ENCODE measurements at places on chromosomes 6 and 20.

DNA sequence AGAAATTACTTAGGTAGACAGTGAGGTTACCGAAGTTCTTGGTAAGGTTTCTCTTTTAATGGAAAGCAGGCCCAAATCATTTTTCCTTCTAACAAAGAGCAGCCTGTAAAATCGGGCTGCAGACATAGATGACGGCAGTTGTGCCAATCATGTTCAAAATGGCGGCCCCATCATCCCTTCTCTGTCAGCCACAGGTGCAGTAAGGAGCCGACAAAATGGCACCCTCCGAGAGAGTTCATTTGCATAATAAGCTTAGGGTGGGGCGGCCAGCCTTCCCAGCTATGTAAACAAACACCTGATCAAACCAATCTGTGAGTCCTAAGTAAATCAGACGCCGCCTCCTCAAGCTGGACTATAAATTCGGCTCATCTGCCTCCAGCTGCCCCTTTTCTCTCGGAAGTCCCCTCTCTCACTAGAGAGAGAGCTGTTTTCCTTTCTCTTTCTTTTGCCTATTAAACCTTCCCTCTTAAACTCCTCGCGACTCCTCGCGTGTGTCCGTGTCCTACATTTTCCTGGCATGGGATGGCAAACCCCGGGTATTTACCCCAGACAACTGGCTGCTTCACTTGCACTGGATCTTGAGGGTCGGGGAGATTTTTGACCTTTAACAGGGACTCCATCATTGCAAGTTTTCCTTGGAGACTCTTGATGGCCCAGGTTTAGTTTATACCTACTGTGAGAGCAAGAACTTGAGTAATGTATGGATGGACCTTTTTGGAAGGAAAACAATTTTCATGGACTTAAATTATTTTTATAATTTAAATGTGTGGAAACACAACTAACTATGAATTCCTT, 8.9 kb upstream of the DDR1 start:
- DNase-seq, result no peak

DNA sequence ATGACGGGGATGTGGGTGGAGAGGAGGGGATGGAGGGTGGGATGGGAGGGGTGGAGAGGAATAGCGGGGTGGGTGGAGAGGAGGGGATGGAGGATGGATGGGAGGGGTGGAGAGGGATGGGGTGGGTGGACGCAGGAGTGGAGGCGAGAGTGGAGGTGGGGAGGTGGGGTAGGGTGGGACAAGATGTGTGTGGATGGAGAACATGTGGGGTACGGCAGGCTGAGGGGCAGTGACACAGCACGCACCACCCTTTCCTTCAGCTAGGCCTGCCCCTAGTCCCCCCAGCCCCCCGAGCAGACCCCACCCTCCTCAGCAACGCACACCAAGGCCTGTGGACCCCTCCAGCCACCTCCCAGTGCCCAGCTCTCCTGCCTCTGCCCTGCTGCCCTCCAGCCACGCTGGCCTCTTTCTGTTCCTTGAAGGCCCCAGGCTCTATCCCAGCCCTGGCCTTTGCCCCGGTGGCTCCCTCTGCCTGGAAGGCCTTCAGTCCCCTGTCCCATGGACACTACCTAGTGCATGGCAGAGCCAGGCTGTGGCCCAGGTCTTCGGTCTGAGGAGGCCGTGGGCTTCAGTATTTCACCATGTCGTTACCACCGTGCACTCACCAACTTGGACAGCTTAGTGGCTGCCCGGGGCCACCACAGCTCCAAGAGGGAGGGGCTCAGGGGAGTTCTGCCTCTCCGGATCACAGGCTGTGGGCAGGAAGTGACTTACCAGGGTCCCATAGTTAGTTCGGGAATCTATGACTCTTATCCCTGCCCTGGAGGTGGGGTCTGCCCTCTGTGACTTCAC, 78.4 kb upstream of the PMEPA1 start:
- DNase-seq, result no peak

GRCh38 chr6:107695061-107695720, 128.9 kb downstream of the SCML4 start:
- peak; percentile 70 for DNase-seq

GRCh38 chr6:67689329-67689728, 945.8 kb upstream of the ADGRB3 start:
- DNase-seq, result no peak

DNA sequence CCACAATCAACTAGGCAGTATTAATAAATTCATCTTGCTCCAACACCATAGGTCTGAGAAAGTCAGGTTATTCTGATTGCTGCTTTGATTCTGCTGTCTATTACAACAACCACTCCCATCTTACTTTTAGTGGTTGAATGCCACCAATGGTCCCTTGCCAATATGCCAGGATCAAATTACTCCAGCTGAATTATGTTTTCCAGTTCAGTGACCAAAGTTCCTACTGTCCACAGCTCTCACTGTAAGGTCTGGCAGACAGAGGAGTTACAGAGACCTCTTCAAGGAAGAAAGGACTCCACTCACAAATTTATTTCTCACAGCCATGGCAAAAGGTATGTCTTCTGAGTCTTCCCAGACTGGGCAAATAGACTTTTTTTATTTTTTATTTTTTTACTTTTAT, 557.0 kb downstream of the HAO1 start:
- DNase-seq, result no peak

GRCh38 chr6:78810146-78810545, 57.2 kb upstream of the IRAK1BP1 start:
- peak; percentile 32 for DNase-seq

DNA sequence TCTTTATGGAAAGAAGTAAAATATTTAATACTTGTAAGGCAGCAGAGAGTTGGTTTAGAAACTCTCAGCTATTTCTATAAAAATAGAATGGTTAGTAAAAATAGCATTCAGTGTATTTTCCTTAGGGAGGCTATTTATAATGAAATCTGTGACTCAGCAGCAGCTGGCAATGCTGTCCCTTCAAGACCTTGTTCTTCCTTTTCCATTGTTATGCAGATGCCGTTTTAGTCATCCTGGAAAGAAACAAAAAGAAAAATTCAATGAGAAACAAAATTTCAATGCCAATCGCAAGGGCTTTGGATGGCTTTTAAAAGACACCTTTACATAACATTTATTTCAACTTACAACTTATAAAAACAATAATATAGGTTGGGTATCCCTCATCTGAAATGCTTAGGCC, 17.5 kb downstream of the MPC1 start:
- DNase-seq, result no peak

DNA sequence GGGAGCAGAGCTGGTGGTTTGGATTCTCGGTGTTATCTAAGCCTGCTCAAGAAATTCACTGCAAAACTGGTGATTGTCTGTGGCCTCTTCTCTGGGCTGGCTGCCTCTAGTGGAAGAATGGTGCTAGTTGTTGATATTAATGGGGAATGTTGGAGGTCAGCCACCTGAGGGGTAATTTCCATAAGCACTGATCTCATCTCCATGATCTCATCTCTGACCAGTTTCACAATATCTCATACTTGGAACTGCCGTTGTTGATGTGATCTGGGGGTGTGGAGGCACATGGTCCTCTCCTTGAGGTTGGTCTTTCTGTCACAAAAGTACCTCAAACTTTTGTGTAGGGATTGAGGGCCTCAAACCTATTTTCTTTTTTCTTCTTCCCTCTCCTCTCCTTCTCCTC, 102.6 kb downstream of the CD109 start:
- DNase-seq, result peak; percentile 98

DNA sequence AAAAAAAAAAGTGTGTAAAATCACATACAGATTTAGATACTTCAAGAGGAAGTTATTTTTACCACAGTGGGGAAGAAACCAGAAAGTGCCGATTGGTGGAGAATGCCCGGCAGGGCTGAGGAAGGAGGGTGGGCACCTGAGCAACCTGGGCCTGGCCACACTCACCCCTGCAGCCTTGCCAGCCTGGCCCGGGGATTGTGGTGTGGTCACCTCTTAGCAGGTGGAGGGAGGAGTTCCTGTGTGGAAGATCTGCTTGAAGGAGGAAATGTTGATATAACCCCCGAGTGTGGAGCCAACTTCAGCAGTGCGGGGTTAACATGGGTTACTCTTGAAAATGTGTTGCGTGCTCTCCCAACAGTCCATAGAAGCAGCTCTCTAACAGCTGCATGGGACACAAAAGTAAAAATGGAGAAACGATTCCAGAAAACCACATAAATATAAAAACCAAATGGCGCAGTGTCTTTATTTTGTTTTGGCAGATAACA, 14.7 kb downstream of the UST start:
- no peak for DNase-seq

DNA sequence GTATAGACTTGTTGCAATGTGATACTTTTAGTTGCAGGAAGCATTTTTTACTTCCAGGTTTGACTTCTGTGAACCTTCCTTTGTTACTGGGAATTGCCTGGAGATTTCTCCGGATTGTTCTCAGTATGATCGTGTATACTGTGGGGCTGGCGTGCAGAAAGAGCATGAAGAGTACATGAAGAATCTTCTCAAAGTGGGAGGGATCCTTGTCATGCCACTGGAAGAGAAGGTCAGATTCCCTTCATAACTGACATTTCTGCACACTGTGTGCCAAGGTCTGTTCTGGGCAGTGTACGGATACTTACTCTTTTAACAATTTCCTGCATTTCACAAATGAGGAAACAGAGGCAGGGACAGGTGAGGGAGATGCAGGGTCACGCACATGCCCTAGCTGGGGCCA, 9.7 kb downstream of the PCMTD2 start:
- peak; percentile 52 for DNase-seq

DNA sequence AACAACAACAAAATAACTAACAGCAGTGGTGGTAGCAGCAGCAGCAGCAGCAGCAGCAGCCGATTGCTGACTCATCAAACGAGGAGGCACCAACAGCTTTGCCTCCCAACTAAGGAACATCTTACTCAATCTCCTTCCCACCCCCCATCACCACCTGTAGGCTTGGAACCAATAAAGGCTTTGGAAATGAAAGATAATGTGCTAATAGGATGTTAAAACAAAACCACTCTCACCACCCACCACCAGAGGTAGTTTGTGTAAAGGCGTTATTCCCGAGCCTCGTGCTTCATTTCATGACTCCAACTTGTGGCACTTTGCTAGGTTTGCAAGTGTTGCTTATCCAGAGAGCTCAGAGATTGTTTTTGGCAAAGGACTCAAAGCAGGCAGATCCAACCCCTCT, 346.5 kb downstream of the CD83 start:
- peak; percentile 45 for DNase-seq

- DNase-seq, result no peak
Measured at GRCh38 chr6:6969761-6970223, 138.0 kb upstream of the RREB1 start.

GRCh38 chr6:159376516-159377158, 207.4 kb downstream of the FNDC1 start:
- no peak for DNase-seq

- DNase-seq, result no peak
Measured at GRCh38 chr6:158561938-158562337, 2.0 kb downstream of the TMEM181 start.

DNA sequence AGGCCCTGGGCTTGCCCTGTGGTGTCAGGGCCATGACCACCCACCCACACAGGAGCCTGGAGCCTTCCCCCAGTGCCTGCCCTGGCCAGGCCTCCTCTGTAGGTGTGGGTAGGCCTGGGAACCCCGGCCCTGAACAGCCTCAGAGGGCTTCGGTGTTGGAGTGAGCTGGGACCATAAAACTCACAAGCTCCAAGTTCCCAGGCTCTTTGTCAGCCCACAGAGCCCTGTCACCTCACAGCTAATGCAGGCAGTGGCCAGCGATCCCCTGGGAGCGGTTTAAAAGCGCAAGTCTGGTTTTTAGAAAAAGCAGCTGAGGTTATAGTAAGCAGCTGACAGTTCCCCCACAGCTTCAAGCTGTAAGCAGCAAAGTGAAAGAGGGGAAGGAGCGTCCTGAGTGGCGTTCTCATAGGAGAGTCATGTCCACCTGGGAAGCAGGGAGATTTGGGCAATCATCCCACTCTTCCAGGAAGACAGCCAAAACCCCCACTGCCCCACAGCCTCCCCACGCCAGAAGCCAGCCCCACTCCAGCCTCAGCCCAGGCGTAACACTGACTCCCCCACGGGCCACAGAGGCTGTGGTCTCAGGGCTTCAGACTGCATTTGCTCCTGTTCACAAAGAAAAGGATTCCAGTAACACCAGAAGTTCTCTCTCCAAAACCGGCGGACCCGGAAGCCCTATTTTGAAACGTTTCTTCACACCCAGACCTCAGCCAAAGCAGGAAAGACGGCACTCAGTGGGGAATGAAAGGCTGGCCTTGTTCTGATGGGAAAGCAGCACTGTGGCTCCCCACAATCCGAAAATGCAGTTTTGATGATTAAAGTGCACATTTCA, 34.3 kb upstream of the FOXC1 start:
- no peak for DNase-seq

GRCh38 chr6:13370623-13371022, 42.3 kb upstream of the TBC1D7 start:
- DNase-seq, result no peak

DNA sequence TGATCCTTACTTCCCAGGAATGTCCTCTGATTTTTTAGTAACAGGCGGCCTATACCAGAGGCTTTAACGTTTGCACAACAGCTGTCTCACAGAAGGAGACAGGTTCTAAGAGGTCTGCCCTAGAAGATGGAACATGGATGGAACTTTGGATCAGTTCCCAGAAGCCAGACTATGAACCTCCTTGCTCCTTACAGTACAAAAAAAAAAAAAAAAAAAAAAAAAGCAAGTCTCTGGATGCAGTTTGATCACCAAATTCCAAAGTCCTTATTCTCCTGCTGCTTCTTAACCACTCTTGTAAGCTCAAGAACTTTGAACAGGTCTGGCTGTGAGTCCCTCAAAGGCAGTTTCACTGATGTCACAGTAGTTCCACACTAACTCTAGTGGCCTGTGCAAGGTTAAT, 2.0 kb upstream of the TRMT11 start:
- DNase-seq, result peak; percentile 41

DNA sequence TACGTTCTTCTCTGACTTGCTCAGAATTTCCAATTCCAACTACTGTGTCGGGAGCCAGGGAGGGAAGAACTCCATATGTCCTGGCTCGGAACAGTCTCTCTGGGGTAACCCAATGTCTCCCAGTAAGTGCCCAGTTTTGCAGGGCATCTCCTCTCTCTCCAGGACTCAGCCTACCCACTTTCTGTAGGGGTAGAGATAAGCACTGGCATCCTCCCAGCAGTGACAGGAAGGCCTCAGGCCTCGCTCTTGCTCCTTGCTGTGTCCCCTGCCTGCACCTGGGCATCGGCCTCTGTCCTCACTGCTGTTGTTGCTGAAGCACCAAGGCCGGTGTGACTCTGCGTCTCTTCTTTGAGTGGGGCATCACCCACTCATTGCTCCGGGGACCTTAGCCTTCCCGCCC, 388.9 kb upstream of the JARID2 start:
- DNase-seq, result no peak

- DNase-seq, result no peak
Measured at GRCh38 chr6:143695130-143695968, 17.6 kb downstream of the PHACTR2 start.

DNA sequence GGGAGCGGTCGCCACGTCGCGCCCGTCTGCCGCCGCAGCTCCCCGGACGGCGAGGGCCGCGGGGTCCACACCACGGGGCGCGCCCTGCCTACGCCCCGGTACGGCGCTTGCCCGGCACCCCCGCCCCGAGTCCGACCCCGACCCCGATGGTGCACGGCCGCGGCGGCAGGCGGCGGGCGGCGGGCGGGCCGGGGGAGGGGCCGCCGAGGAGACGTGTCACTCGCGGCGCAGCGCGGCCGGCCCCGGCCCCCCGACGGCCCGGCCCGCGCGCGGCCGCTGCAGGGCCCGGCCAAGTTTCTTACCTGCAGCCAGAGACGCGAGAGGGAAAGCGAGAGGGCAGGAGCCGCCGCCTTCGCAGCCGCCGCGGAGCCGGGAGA, 328 bp downstream of the RRBP1 start:
- DNase-seq, result no peak

- DNase-seq, result peak; percentile 44
Measured at GRCh38 chr6:125802943-125803377, 12.2 kb downstream of the NCOA7 start.

GRCh38 chr6:111530218-111530617, 47.2 kb upstream of the REV3L start:
- DNase-seq, result no peak
